ENCODE measurements at places on chromosomes 6 and 20.
A peak's percentile ranks its signal among the peaks of the same experiment; 100 is the strongest.

GRCh38 chr20:40636486-40636885 lies 52.5 kb downstream of the MAFB start:
- no peak for DNase-seq

DNA sequence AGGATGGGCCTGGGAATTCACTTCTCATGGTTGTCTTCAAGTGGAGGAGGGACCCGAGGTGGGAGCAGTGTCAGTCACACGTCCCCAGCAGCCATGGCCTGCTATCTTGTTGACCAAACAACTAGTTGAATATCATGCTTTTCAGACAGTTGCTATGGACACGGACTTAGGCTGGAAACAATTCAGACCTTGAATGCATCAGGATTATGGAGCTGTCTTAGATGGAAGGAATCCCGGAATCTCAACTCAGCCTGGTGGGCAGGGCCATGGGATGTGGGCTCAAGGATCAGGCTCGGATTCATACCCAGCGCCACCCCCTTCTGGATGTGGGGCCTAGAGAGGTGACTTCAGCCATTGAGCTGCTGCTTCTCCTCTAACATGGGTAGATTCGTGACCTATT lies 112.6 kb downstream of the DLGAP4 start:
- no peak for DNase-seq

DNA sequence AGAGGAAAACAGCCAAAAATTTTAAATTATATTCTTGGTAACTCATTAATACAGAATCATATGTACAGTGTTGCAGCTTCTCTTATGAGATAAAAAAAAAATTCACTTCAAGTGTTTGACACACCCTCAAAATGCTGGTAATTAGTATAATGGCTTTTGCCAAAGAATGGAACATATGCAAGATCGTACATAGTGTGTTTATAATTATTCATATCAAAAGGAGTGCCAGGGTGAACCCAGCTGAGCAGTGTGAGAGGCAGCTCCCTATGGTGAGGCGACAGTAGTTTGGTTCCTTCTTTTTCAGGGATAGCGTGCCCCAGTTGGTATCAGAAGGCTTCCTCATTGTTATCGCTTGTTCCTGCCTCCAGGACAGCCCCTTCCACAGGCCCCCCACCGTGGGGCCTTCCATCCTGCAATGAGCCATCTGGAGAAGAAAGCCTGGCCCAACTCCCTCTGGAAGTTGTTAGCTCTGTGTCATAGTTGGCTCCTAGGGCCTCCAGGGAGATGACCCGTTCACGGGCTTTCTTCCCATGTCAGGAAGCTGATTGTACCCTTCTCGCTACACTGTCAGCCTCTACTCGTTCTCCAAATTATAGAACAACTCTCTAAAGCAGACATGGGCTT lies 150.7 kb downstream of the FRK start:
- DNase-seq = no peak

DNA sequence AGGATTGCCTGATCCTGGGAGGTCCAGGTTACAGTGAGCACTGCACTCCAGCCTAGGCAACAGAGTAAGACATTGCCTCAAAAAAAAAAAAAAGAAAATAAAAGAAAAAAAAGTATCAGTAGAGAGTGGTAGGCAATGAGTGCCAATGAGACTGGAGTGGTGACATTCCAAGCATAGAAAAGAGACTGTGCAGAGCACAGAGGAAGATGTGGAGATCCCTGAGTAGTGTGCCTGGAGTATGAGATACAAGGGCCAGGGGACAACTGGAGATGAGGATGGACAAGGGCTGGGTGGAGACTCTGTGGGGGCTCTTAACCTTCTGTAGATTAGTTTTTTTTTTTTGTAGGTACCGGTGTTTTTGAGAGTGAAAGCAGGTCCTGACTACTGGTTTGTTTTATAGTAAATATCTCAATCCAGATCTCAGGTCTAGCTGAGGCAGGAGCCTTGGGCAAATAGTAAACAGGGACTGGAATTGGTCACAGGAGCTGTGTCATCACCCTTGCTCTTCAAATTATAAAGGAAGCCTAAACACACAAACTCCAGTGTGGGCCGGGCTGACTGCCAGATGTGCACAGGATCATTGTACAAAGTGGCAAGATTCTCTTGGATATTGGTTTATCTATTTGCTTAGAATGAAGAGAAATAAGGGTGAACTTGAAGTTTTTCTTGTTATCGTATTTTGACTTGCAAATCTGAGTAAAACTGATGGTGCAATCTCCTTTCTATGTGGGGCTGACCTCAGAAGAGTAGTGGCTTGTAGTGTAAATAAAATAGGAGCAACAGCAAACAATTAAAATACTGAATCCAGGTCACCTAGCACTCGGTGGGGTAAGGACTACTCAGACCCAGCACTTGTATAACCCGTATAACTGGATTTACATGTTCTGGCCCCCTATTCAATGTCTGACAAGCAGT lies 144.9 kb downstream of the SOX4 start:
- DNase-seq = no peak

GRCh38 chr6:158287047-158287446 lies 25.2 kb upstream of the TULP4 start:
- DNase-seq = no peak

GRCh38 chr6:147109707-147110106 lies 94.5 kb upstream of the STXBP5 start:
- no peak for DNase-seq

DNA sequence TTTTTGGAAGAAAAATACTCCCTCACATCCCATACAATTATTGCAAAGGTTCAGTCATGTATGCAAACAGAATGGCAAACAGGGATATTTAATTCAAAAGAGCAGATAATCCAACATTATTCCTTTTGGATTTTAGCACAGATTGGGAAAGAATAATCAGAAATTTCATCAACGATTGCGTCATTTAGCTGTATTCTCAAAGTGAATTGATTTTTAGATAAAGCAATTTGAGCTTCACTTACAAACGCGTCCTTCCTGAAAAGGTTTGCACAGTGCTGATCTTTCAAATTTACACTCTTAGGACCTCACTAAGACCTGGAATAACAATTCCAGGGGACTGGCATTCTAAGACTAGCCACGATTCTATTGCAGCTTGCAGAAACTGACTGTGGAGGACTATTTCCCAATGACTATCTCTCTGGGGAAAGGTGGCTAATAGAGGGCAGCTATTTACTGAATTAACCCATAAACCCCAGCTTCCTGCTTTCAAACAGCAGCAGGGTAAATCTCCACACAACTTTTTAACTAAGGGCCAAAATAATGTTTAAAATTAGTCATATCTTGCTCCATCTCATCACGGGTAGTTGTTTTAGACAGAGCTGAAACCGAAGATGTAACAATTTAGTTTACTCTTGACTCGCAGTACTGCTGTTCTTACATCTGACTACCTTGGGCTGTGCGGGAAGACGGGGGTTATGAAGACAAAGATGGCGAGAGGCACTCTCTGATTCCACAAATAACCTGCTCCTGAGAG lies 131.2 kb upstream of the FAM184A start:
- no peak for DNase-seq

- no peak for DNase-seq
Observed at GRCh38 chr6:25579902-25580495, 72.0 kb upstream of the SCGN start.

DNA sequence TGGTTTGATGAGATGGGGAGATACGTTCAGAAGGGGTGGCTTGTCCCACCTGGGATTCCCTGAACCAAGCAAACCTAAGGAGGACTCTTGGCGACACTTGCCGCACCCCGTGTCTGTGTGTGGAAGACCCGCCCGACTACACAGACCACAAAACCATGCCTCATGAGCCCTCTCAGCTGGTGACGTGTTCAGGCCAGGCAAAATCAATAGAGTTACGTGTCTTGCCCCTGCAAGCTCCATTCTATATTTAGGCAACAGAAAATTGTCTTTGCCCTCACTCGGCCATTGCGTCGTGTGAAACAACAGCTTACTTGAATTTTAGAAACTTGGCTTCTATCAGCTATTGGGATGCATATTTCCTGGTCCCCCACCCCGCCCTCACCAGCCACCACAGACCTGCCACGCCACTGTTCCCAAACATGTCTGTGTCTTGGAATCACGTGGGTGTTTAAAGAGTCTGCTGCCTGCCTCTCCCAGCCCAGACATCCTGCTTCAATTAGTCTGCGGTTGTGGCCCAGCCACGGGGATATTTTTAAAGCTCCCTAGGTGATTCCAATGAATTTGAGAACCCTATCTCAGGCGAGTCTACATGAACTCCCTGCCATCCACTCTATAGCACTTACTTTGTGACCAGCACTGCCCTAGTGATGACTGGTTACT lies 279.2 kb upstream of the EXOC2 start:
- no peak for DNase-seq

GRCh38 chr6:68677058-68677457 lies 42.0 kb downstream of the ADGRB3 start:
- DNase-seq = no peak

GRCh38 chr20:32204205-32205109 lies 3.1 kb downstream of the PLAGL2 start:
- no peak for DNase-seq

- DNase-seq = peak; percentile 31
Observed at GRCh38 chr6:87151471-87151780, 3.9 kb upstream of the ZNF292 start.

DNA sequence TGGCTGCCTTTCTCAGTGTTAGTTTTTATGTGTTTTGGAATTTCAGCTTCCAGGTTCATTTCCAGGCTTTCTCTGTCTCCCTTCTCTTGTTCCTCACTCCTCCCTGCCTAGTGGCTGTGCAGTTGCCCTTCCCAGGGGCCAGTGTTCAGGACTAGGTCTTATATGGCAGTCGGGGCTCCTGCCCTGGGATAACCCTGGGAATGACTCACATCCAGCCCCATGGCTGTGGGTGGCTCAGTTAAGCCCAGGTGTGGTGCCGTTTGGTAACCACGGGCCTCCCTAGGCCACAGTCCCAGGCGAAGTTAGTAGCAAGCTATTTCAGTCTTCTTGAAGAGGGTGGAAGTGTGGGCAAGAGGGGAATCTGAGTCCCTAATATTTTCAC lies 57.4 kb upstream of the DDR1 start:
- no peak for DNase-seq

GRCh38 chr20:50920997-50921396 lies 10.2 kb downstream of the ADNP start:
- no peak for DNase-seq

- DNase-seq = no peak
Observed at GRCh38 chr20:37816003-37816402, 86.9 kb upstream of the VSTM2L start.

DNA sequence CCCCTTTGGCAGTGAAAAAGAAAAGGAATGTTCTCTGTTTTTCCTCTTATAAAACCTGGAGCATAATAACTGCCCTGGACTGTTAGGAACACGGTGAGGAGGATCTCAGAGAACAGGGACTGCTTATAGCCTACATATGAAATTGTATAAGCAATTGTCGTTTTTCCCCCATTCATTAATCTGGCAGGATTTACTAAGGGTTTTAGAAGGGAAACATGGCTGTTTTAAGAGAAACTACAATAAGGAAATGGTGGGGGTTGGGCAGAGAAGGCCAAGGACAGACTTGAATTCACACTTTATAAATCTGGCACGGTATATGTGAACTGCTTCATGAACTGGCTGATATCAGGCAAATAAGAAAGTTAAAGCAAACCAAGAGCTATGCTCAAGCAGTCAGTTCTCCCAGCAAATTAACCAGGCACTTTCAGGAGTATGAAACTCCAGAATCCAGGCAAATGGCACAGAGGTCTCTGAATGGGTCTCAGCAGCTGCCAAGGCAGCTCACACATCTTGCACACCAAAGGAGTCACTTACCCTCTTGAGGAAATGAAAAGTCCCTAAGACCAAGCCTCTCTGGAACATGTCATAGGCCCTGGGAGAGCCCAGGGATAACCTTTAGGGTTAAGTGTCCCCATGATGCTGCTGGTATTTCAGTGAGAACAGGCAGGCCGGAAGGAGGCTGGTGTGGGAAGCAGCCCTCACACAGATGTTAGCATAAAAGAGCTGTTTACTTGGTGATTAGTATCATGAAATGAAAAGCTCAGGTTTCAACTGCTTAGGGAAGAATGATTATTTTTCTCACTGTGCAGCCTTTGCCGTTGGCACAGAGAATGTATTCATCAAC lies 260.5 kb upstream of the MARCKS start:
- DNase-seq = no peak

DNA sequence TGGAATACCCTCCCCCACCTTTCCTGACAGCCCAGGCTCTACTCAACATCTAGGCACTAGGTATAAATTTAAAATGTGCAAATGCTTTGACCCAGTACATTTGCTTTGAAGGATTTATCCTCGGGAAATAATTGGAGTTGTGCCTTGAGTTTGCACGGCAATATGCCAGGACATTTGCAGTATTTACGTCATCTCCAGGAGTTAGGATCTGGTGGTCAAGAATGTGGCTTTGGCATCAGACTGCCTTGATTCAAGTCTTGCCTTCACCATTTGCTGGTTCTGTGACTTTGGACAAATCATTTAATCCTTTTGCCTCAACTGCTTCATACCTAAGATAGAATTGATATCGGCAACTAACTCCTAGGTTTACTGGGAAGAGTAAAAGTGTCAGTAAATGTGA lies 169.6 kb downstream of the PLCB1 start:
- DNase-seq = no peak

GRCh38 chr20:33275215-33275614 lies 7.8 kb upstream of the BPIFB1 start:
- no peak for DNase-seq

GRCh38 chr6:84815896-84816735 lies 51.7 kb upstream of the TBX18 start:
- no peak for DNase-seq

DNA sequence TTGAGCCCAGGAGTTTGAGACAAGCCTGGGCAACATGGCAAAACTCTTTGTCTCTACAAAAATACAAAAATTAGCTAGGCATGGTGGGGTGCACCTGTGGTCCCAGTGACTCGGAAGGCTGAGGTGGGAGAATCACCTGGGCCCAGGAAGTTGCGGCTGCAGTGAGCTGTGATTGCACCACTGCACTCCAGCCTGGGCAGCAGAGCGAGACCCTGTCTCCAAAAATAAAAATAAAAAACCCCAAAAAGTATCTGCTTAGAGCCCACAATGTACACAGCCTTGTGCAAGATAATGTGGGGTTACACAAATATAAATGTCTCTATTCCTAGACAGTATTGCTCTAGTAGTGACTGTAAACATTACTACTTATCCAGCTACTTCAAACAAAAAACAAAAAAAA lies 5.9 kb downstream of the ESF1 start:
- DNase-seq = no peak

GRCh38 chr6:144744720-144745119 lies 459.6 kb downstream of the UTRN start:
- DNase-seq = no peak

- DNase-seq = no peak
Observed at GRCh38 chr6:157984686-157985225, 3.1 kb downstream of the SYNJ2 start.

- no peak for DNase-seq
Observed at GRCh38 chr6:126716032-126716431, 376.1 kb downstream of the CENPW start.

- no peak for DNase-seq
Observed at GRCh38 chr6:122459240-122459639, 12.4 kb downstream of the SERINC1 start.

DNA sequence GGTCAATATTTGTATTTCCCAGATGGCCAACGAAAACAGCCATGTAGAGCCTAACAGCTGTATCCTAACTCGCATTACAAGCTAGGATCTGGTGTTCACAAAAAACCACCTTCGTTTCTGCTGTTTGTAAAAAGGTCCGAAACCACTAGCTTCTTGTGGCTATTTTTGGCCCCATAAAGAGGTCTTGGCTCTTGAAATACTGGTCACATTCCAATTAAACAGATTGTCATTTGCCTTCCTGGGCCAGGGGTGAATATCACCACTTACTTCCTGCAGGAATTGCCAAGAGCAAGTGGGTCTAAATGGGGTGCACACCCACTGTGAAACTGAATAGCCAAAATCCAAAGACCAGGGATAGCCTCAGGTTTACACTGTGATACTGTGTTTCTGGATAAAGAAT lies 48.2 kb downstream of the TSHZ2 start:
- no peak for DNase-seq

Data from anterior cingulate cortex (tissue), 58 donors.